GM23248 (cell line): ENCODE measurements at places on chromosomes 1 and 21. TPM values are rescaled to one million over a fixed set of nuclear protein-coding genes. Genes with fewer than 3 reads are reported as not detected.

The VWA5B1 gene
- not detected in 2 replicates for total RNA-seq

The CFHR2 gene
- not detected in 2 replicates for total RNA-seq

The RGS1 gene
- total RNA-seq: not detected in 2 replicates

The RPE65 gene
- not detected in 2 replicates for total RNA-seq

The NASP gene
- 30.3 and 37.3 TPM in 2 replicates for total RNA-seq

- DNase-seq: no peak
These were observed 5.3 kb downstream of the TCHH start for GRCh38 chr1:152109998-152110294.

GRCh38 chr1:244773513-244773912, 61.9 kb upstream of the COX20 start:
- DNase-seq: no peak

- no peak for DNase-seq
These were observed 199.0 kb downstream of the OLFM3 start for GRCh38 chr1:101797722-101798121.

GRCh38 chr1:54406339-54407153, at the start of gene SSBP3:
TSS of gene SSBP3 (minus strand) at chr1:54406394.
- DNase-seq: peak; percentile 97

- no peak for DNase-seq
These were observed 6.4 kb downstream of the CASZ1 start for GRCh38 chr1:10789803-10790702.
